Fibroblast of the aortic adventitia (primary cell): ENCODE measurements at places on chromosomes 3 and 15.

GRCh38 chr3:190120269-190121060 is at the start of gene P3H2:
Gene P3H2 (minus strand): TSS chr3:190120897. CDS start chr3:190120731, 166 bp downstream.
- DNase-seq: peak; percentile 84

DNA sequence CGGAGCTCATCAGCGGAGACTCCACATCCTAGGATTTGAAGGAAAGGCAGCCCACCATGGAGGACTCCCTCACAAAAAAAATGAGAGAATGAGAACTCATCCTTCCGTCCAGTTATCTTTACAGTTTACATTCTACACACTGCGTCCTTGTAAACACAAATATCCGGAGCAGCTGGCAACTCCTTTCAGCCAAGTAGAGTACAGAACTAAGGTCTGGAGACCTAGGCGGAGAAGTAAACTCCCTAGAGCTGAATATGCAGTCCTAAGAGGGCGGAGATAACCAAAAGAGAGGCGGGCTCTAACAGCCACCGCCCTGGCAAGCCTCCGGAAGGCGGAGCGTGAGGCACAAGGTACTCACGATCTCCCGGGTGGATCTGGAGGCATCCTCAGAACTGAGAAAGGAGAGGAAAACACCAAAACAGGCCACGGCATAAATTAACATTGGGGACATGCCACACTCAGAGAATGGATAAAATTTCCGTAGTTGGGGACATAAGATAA is 924 bp upstream of the SIN3A start:
- DNase-seq: peak; percentile 81

DNA sequence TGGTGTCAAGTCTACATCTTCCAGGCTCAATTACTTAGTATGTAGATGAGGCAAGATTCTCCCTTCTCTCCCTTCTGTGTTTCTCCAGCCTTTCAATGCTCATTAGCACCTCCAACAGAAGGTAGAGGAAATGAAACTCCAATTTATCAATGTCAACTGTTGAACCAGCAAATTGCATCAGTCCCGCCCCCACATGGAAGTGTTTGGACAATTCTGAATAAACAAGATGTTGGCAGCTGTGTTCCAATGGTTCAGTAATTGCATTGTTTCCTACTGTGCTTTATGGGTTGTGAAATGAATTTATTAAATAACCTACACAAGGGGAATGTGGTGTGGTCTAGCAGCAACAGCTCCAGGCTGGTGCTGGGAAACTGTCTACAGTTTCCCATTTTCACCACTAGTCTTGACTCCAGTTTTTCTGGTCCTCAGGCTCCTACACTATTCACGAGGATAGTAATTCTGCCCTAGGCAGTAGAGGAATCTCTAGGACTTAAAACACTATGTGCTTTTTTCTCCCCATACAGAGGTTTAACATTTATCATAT is 91.9 kb downstream of the MB21D2 start:
- DNase-seq: peak; percentile 55

DNA sequence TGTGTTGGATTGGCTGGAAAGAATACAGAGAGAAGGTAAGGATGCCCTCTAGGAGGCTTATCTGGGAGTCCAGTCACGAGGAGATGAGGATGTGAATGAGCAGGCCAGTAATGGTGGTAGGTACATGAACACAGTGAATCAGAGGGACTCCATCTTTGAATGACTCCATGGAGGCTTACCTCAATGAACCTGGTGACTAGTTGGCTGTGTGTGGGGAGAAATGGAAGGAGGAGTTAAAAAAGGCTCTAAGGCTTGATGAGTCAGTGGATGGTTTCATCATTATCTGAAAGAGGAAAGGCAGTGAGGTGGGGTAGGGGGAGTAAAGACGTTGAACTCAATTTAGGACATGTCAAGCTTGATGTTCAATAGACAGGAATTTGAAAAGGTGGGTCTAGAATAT is 61.1 kb downstream of the KCNAB1 start:
- DNase-seq: peak; percentile 57

DNA sequence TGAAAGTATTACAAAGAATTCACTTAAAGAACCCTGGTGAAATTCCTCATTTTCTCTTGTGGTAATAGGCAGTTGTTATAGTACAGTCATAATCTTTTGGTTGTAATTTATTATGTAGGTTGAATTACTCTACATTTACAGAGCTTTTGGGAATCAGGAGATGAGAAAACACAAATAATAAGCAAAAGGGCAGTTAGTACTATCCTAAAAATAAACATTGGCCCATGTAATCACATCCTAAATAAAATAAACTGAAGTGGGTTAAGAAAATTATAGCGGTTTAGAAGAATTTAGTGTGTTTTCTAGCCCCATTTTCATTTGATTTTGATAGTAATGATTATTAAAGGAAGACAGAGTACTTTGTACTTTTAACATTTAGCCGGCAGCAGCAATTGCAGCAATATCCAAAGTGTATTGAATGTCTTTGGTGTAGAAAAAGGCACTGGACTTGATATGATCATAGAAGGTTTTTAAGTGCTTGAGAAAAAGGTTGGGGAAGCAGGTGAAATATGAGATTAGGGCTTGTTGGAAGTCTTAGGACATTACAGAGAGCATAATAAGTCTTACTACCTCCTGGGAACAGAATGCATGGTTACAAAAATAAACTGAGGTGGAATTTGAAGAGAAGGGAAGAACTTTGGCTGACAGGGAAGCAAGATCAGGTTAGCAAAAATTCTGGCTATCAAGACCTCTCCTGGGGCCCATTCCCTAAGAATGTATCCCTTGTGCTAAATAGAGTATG is 79.9 kb downstream of the MBNL1 start:
- DNase-seq: peak; percentile 22

DNA sequence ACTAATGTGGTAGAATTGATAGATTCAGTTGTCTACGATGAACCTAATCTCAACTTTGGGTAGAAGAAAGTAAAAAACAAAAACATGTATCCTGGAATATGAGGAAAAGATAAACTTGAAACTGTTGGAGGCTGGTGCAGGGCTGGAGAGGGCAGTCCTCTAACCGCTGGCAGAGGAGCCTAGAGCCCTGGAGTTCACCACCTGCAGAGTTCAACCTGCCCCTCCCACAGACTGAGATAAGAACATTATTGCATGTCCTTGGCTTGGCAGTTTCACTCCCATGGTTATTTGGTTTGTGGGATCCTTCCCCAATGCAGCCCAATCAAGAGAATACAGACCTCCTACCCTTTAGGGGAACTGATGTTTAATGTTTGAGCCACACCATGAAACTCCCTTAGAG is 53.2 kb upstream of the GATM start:
- no peak for DNase-seq

DNA sequence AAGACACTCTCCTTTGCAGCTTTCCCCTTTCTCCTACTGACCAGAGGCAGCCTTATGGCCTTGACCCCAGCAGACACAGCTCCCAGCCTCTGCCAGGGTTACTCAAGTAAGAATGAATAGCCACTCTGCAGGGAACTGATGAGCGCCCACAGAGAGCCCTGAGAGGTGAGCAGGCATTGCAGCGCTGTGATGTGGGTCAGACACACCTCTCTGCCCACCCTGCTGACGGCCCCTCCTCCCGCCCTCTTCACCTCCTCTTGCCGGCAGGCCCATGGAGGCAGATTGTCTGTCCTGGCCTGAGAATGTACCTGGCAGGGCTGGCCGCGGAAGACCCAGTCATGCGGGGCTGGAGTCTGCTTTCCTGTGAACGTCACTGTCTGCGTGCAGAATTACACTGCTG is 512.6 kb upstream of the PPP2R3A start:
- DNase-seq: no peak

- no peak for DNase-seq
Observed at GRCh38 chr15:93417156-93417555, 328.1 kb upstream of the RGMA start.

GRCh38 chr3:185552358-185552877 is at the start of gene LIPH:
Gene LIPH (minus strand): TSS chr3:185552588. CDS start chr3:185552471, 117 bp downstream.
- DNase-seq: peak; percentile 18

DNA sequence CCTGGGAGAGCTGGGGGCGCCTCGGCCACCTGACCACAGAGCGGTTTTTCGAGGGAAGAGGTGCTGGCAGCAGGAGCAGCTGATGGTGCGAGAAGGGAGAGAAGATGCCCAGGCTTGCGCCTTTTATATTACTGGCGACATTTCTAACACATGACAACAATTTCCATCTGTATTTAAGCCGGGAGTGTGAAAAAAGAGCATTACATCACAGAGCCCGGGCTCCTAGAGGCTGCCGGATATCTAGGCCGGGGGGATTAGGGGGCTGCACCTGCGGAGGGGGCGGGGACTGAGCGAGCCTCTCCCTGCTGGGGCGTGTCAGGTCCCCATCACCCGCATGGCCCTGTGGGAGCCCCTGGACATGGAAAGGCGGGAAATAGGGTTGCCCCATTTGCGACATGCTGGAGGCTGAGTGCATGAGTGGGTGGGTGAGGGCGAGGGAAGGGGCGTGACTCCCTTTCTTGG is 440.7 kb downstream of the MAGI1 start:
- no peak for DNase-seq

DNA sequence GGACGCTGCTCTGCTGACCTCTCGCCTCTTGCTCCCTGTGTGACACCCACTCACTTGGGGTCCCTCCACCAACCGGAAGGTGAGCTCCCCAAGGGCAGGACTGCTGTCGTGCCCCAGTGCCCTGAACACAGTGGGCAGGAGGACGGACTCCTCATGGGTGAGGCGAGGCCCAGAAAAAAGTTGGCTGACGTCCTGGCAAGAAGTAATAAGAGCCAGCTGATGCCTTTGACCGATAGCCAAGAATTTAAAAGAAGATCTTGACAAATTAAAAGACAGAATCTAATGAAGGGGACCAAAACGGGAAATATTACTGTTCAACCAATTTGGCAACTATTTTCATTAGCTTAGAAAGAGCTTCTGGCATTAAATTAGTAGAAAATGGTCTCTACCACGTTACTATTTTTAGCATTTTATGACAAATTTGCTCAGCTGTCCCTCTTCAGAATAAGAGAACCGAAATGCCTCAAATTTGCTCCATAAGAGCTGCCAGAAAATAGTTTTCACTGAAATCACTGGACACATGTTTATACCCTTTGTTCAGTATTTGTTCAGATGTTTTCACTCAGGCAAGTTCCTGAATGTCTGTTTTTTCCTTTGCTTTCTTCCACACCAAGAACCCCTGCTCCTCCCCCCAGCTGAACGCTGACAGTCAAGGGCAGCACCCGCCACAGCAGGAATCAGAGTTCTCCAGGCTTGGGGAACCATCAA is 60.5 kb downstream of the XXYLT1 start:
- peak; percentile 96 for DNase-seq

GRCh38 chr3:64382153-64382552 is 156.9 kb upstream of the PRICKLE2 start:
- peak; percentile 13 for DNase-seq

DNA sequence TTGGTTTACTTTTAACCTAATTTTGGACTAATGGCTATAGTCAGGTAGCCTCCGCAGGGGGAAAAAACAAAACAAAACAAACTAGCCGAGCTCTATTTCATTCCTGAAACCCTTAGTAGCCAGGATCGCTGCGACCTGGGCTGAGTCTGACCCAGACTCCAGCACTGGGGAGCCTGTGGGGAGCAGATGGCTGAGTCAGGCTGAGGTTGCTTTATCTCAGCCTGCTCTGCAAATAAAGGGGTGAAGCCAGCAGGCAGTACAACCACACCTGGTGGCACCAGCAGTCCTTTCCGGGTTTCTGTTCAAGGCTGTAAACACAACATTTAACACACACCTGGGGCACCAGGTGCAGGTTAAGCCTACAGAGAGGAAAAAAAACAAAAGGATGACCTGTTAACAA is 27.3 kb downstream of the ABHD2 start:
- DNase-seq: no peak

DNA sequence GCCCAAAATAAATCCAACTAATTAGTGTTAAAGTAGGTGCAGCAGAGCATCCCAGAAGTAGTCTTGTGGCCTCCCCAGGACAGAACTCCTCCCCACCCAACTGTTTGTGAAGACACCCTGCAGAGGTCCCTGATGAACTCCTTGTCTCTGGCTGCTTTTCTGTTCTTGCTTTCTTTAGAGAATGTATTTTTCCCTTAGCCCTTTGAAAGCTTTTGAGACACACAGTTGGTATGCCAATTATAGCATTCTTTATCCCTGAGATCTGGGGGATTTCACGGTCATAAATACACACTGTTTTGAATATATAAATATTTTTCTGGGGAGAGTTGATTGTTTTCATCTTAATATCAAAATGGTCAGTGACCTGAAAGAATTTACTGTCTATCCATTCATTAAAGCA is 9.8 kb downstream of the TFG start:
- no peak for DNase-seq

DNA sequence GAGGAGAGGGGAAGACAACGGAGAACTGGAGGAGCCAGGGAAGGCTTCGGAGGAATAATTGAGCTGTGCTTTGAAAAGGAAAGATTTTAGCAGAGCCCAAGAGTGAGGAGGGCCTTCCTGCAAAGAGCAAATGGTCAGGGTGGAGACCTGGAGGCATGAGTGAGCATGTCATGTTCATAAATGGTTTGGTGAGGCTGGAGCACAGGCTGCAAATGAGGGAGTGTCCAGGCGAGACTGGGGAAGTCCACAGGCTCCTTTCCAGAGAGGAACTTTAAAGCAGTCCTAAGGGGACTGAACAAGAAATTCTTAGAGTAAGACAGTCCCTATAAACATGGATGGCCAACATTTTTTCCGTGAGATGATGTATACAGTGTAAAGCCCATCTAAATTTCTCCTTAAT is 108.8 kb downstream of the THSD4 start:
- peak; percentile 21 for DNase-seq

DNA sequence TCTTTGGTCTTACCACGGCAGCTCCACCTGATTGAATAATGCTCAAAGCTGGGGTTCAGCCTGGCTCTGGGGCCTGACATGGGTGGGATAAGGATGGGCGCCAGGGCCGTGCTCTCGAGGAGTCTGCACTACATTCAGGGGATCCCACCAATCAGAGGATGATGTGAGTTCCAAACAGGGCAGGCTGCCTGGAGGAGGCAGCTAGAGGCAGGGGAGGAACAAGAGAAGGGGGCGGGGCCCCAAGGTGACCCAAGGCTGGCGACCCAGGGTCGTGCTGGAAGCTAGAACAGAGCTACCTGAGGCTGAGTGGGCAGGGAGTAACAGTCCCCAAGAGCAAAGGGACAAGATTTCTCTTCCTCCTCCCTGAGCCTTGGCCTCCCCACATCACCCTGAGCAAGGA is 56.1 kb downstream of the PCSK6 start:
- DNase-seq: no peak

DNA sequence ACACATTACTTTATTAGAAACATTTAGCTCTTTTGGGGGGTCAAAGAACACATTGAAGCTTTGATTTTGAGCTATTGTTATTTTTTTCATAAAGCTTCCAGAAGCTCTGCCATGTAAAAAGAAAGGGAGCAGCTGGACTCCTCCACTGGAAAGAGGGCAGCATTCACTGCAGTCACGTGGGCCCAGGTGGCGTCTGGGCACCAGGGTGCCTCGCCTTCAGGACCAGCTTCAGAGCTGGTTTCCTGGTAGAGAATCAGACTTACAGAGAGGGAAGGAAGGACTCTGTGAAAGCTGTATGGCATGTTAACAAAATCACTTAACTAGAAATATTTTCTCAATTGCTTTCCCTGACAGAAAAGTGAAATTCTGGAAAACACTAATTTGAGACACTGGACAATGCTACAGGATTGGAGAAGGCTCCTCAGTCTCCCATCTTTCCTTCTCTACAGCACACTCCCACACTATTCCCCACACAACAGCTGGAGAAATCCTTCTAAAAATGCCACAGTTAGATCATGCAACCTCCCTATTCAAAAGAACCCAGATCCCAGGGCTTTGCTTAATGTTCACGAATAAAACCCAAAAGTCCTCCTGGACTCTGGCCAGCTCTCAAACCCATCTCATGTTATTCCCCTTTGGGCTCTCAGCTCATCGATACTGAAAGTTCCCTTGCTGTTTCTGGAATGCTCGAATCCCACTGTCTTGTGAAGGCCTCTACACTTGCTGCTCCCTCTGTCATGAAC is 83.2 kb downstream of the NFKBIZ start:
- no peak for DNase-seq
